NCI-H226 (cell line): ENCODE measurements at places on chromosomes 4 and X.

GRCh38 chr4:18815779-18816173, 794.2 kb upstream of the LCORL start:
- no peak for DNase-seq

DNA sequence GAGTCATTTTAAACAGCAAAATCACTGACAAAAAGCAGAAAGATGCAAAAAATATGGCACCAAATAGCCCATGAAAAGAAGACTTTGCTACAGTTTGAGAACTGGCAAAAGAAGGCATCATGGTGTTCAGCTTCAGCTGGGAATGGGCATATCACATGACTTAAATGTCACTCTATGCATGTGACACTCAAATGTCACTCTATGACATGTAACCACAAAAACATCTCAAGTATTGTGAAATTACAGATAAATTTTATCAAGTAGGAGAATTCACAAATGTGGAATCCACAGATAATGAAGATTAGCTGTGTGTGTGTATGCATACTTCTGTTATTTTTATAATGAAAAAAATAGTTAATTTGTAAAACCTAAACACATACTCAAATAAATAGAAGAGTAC, 81.9 kb downstream of the ATP10D start:
- no peak for DNase-seq

DNA sequence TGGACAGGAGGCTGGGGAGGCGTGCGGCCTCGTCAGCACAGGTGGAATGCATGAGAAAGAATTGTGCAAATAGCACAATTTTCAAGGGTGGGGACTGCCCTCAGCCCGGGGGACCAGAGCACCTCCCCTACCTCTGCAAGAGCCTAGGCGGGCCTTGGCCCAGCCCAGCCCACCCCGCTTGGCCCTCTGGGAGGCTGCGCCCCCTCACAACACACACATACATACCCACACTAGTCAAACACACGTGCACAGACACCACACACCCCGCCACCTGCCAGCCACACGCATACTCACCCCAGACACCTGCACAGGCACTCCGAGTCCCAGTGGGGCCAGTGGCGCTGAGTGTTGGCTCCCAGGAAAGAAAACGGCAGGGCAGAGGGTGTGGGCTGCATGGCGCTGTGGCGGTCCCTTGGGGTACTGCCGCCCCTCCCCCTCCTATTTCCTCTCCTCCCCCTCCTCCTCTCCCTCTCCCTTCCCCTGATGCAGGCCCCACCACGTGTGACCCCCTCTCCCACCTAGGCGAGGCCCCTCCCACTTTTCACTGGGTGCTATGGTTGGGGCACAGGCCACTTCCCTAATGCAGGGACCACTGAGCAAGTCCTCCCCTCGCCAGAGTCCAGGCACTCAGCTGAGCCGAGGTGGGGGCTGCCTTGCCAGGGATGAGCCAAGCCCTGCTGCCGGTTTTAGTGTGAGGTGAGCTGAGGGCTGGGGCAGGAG, 84.5 kb downstream of the FAM53A start:
- no peak for DNase-seq

DNA sequence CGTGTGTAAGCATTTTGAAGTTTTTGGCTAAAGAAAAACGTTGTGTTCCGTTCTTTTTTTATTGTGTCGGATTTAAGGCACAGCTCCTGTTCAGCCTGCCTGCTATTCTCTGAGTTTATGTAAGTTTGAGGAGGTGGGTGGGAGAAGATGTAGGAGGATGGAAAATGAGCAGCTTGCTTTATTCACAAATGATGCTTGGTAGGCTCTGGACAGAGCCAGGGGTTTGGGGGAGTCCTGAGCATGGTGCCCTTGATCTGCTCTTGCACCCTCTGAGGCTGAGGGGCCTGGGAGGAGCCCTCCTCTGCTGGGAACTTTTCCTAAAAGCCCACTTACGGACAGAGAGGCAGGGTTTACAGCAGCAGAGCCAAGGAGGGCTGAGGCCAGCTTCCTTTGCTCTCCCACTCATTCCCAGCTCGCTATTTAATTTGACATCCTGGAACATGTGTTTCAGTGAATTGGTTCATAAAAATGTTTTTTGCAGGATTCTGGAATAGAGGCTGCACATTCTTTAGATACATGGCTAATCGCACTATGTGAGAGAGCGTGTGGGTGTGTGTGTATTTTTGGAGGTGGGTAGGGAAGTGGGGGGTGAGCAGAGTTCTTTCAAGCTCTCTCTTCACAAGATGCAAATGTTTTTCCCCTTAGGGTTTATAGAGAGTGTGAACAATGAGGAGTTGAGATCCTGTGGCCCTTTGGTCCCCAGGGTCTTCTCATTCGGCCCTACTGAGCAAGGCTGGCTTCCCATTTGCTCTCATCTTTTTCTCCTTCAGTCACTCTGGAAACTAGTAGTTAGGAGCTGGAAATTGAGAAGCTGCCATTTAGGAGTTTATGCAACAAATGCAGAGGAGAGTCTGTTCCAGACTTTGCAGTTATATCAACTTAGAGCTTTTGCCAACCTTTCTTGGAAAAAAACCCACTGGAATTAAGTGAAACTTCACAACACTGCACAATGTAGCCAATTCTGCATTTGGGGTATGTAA, 32.1 kb downstream of the TMEM131L start:
- peak; percentile 86 for DNase-seq

GRCh38 chr4:62250100-62250499, 1050.0 kb downstream of the ADGRL3 start:
- DNase-seq = no peak

DNA sequence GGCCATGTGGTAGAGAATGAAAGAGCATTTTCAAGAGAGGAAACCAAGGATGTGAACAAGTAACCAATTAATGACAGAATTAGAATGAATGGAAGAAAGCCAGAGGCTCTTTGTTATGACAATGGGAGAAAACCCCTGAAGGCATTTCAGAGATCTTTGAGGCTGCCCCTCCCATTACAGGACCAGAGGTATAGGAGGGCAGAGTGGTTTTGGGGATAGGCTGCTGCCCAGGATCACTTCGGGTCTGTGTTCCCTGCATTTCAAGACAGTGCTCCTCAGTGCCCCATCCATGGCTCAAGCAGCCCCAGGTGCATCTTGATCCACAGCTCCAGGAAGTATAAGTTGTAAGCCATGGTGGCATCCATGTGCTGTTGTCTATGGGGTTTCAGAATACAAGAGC, 124.0 kb upstream of the HPF1 start:
- DNase-seq = no peak

- DNase-seq = no peak
These were observed 34.5 kb upstream of the MAP3K15 start for GRCh38 chrX:19549838-19550237.

DNA sequence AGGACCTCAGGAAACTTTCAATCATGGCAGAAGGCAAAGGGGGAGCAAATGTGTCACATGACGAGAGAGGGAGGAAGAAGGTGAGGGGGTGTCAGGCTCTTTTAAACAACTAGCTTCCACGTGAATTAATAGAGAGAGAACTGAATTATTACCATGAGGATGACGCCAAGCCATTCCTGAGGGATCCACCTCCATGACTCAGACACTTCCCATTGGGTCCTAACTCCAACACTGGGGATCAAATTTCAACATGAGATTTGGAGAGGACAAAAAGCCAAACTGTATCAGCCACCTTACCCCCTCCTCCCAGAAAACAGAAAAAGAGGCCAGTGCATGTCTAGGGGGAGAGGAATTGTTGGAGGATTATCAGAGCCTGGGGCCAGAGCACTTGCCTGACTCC, 40.4 kb upstream of the LAS1L start:
- DNase-seq = peak; percentile 32
